ENCODE measurements at places on chromosomes 13 and 19.

- DNase-seq = peak; percentile 70
Observed at GRCh38 chr13:30464496-30465342, 1.0 kb downstream of the HMGB1 start.

- DNase-seq = no peak
Observed at GRCh38 chr13:40519637-40520036, 146.8 kb downstream of the FOXO1 start.

DNA sequence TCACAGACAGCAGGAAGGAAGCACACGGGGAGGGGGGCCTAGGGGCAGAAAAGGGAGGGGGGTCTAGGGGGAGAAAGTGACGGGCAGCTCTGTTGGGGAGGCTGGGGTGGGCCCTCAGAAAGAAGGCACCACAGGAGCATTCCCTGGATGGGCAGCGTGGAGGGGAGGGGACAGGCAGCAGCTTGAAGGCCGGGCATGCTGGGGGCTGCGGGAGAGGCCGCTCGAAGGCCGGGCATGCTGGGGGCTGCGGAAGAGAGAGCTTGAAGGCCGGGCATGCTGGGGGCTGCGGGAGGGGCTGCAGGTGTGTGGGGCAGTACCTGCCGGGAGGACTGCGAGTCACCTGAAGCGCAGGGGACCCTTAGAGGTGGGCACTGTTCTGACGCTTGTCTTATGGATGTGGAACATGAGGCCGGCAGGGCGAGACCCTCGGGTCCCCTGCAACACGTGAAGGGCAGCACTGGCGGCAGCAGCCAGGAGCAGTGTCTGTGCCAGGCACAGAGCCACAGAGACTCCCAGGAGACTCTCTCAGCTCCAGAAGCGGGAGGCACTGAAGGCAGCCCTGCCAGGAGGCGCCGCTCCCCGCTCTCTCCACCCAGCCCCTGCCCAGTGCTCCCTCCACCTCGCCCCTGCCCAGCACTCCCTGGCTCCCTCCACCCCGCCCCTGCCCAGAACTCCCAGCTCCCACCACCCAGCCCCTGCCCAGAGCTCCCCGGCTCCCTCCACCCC is 13.3 kb downstream of the ZNF787 start:
- no peak for DNase-seq

DNA sequence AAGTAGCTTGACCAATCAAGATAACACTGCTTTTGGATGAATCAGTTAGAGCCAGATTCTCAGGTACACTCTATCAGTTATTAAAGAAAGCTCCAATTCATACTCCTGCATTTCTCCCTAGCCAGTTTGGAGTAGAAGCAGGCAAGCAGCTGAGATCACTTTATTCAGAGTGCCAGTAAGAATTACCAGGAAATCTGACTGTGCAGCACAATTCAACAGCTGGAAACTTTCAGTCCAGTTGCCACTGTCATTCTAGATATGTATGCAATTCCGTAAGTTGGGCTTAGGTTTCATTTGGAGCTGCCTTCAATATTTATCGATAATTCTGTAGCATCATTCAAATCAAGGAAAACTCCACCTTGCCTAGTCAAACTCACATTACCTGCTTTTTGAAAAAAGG is 2625.6 kb upstream of the PCDH20 start:
- no peak for DNase-seq

DNA sequence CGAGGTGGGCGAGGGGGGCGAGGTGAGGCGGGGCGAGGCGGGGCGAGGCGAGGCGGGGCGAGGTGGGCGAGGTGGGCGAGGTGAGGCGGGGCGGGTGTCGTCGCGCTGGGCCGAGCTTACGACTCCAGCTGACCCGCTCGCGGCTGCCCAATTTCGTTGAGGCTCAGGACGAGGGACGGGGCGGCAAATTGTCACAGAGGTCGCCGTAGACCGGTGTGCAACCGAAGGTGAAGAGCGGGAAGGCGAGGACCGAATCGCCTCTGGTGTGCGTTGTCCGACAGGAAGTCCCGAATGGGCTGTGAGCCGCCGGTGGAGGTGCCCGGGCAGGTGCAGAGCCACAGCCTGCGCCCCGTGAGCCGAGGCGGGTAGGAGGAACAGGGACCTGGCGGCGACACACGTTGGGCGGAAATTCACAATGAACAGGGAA is at the start of gene LACC1:
TSS of gene LACC1 (plus strand) at position 150 of the 427 bp plus-strand sequence. CDS start 1,082 bp downstream, outside the sequence.
- DNase-seq = no peak

DNA sequence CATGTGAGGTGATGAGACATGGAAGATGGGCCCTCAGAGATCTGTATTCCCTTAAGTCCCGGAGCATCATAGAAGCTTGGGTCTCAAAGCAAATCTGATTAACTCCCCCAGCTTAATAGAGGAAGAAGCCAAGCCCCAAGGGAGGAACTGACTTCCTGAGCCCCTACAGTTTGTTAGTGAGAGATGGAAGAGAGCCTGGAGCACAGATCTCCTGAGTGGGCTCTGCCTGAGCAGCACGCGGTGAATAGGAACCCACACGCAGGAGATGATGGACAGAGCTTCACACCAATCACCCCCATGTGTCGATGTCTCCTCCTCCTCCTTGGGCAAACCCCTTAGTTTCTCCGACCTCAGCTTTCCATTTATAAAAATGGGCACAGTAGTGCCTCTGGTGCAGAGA is 50.1 kb upstream of the ATP12A start:
- no peak for DNase-seq

DNA sequence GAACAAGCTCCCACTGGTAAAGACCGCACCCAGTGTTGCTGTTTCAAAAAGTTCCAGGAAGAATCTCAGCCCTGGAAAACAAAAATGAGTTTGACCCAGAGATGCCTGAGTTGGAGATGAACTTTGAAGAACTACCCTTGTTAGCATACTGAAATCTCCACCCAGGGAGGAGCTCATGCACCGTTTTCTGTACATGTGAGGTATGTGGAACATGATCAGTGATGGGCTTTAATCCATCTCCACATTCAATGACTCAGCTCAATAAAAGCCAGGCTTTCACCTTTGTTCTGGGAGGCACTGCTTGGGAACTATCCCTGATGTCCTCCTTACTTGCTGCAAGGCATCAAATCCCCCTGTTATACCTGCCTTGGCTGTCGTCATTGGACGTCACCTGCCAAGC is 279.9 kb downstream of the UQCRFS1 start:
- no peak for DNase-seq

- DNase-seq = no peak
Observed at GRCh38 chr13:60755380-60756163, 358.6 kb downstream of the TDRD3 start.

DNA sequence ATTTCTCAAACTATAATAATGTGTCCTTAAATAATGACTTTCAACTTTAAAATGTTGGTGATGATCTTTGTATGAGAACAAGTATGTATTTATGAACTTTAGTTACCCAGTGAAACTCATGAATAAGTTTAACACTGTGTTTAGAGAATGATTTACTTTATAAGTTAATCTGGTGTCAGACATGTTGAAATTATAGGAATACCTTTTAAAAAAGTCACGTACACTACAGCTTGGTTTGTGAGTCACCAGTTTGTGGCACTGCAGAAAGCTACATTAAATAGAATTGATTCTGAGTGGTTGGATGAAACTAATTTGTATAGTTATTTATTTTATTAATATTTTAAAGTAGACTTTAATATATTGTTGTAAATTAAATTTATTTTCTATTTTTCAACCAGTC is 1366.2 kb upstream of the PCDH20 start:
- DNase-seq = no peak

GRCh38 chr13:99652141-99652540 is 150.9 kb downstream of the TM9SF2 start:
- DNase-seq = no peak

DNA sequence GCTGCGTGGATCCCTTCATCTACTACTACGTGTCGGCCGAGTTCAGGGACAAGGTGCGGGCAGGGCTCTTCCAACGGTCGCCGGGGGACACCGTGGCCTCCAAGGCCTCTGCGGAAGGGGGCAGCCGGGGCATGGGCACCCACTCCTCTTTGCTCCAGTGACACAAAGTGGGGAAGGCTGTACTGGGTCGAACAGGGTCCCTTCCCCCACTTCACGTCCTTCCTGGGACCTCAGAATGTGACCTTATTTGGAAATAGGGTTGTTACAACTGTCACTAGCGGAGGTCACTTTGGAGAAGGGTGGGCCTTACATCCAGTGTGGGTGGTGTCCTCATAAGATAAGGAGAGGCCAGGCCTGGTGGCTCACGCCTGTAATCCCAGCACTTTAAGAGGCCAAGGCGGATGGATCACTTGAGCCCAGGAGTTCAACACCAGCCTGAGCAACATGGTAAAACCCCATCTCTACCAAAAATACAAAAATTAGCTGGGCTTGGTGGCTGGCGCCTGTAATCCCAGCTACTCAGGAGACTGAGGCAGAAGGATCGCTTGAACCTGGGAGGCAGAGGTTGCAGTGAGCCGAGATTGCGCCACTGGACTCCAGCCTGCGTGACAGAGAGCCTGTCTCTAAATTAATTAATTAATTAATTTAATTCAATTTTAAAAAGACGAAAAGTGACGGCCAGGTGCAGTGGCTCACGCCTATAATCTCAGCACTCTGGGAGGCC is 1.8 kb downstream of the F2RL3 start:
- DNase-seq = no peak

- DNase-seq = no peak
Observed at GRCh38 chr19:48698046-48698445, 2.3 kb downstream of the FUT2 start.

GRCh38 chr19:58040751-58041525 is 7.1 kb downstream of the ZSCAN1 start:
- no peak for DNase-seq

DNA sequence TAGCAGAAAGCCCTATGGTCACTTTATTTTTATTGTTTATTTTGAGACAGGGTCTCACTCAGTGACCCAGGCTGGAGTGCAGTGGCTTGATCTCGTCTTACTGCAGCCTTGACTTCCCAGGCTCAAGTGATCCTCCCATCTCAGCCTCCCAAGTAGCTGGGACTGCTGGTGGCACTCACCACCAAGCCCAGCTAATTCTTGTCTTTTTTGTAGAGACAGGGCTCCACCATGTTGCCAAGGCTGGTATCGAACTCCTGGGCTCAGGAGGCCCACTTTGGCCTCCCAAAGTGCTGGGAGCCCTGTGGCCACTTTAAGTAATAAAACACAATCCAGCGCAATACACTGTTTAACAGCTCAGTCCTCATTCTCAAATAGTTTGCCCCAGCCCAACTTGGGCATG is 69.3 kb downstream of the NUFIP1 start:
- DNase-seq = no peak

GRCh38 chr19:33830264-33830663 is 33.6 kb downstream of the KCTD15 start:
- DNase-seq = no peak

DNA sequence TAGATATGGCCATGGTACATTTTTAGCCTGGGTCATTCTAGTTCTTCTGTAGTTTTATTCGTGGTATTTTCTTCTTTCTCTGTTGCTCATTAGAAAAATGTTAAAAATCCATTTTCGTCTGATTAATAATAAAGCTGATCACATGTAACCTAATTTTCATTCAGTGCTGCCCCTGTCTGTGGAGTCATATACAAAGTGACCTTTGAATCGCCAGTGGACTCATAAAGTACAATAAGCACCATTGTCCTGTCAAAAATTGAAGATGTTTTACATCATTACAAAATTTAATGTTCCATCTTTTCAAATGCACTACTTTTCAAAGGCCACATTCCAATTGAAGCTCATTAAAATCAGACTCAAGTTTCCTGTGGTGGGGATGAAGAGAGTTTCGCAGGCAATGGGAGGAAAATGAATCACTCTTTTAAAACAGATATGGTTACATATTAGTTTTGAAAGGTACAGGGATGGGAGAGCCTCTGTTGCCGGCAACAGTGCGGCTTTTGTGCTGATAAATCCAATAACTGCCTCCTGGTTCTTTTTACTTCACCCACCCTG is 205.4 kb downstream of the ZNF536 start:
- DNase-seq = no peak

GRCh38 chr13:110194451-110194850 is 112.5 kb downstream of the COL4A1 start:
- DNase-seq = no peak

- no peak for DNase-seq
Observed at GRCh38 chr13:101204270-101205020, 211.9 kb downstream of the NALCN start.

GRCh38 chr13:98429977-98430736 is 146.8 kb downstream of the STK24 start:
- DNase-seq = no peak

- DNase-seq = peak; percentile 11
Observed at GRCh38 chr19:45716359-45717130, 14.2 kb downstream of the FBXO46 start.

DNA sequence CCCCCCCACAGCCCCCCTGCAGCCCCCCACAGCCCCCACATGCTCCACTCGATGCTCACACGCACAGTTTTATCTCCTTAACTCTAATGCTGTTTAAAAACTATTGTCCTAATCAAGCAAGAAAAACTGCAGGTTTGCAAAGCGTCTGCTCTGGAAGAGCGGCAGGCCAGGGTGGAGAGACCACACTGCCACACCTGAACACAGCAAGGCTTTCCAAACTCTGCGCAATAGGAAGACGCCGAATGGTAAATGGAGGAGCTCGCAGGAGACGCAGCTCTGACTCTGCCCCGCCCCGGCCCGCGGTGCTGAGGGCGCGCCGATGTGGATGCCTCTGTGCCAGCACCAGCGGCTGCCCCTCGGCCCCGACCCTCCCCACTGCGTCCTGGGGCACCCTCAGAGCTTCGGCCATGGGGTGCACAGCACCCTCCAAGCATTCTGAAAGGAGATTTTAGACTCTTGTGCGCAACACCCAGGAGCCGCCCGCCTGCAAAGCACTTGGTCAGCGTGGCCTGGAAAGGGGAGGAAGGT is 32.4 kb downstream of the RASA3 start:
- DNase-seq = no peak

- no peak for DNase-seq
Observed at GRCh38 chr13:29162638-29163235, 342.6 kb downstream of the MTUS2 start.

DNA sequence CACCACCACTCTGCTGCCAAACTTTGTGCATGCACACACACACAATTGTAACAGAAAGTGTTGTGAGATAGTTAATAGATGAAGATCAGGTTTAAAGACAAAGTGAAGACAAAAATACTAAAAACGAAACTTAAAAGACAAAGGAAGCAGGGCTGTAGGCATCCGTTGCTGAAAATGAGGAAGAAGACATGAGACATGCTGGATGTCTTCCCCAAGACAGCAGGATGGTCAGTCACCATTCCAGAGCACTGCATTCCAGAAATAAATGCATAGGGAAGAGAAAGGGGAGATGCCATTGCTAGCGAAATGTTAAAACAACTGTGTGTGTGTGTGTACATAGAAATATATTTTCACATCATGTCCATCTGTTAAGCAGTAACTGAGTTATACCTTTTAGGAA is 520.1 kb downstream of the SUCLA2 start:
- DNase-seq = no peak

DNA sequence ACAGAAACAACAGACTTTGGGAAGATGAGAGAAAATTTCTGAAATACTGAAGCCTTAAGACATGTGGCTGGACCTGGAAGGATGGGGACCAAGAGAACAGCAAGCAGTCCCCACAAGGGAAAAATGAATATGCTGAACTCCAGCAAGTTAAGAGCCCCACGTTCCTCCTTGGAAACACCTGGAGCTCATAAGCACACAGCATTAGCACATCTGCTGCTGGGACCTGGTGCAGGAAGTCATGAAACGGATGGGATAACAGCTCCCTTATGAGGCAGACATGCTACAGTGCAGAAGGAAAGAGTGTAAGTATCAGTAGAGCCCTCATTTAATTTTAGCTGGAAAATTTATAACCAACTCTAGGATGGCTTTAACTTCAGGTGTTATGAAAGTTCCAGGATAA is 67.3 kb downstream of the SLC15A1 start:
- DNase-seq = no peak

All from T-helper 9 cell (primary cell).